ENCODE measurements at places on chromosomes 13 and 19.

- DNase-seq: no peak
Observed at GRCh38 chr19:54616057-54616456, 14.2 kb upstream of the LILRB1 start.

GRCh38 chr19:50221087-50221486 is 17.7 kb downstream of the MYH14 start:
- no peak for DNase-seq

GRCh38 chr13:110254151-110254679 is 52.7 kb downstream of the COL4A1 start:
- no peak for DNase-seq

DNA sequence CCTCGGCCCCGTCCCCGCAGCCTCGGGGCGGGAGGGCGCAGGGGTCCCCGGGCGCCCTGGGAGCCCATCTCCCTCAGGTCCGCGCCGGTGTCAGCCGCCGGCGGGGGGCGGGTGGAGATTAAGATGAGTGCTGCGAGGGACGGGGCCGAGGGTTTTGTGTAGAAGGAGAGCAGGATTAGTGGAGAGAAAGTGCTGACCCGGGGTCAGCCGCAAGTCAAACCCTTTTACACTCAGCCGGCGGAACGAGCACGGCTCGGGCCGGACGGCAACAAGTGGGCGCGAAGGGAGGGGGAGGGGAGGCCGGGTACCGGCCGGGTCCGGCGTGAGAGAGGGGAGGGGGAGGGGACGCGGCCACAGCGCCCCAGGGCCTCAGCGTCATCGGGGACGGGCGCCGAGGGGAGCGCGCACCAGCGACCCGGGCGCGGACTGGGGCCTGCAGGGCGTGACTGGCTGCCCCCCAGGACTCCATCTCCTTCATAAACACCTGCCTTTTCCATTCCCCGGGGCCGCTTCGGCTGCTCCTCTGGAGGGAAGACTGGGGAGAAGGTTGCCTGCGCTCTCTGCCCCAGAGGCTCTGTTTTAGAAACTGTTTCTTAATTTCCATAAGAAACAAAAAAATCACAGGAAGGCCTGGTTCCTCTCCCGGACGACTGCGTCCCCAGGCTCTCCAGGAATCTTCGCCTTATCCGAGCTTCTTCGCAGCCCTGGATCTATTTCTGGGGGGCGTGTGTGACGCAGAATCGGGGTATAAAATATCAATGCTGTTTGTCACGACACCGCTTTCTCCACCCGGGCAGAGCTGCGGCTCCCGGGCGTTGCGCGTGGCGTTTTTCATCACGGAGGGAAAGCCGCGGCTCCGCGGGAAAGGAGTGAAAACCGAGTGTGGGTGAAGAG is 6.5 kb downstream of the SOX1 start:
- no peak for DNase-seq

DNA sequence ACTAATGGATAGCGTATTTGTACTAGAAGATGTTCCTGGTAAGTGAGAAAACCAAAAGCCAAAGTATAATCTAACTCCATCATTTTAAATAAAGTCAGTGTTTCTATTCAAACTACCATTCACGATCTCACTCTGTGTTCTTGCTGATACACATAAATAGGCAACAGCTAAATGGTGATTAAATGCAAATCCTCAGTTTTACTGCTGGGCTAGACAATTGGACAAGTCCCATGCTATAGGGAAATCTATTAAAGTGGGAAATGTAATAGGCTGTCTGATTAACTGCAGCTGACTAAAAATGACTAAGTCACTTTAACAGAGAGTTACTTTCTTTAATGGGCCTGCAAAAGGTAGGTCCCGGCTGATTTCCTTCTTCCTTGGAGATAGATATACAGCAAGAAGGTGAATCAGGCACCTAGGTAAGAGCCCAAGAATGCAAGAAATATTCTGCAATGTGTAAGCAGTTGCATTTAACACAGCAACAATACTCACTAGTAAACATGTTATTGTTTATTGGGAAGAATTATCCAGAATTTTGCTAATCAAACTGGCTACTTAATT is 298.4 kb downstream of the SLITRK6 start:
- no peak for DNase-seq

GRCh38 chr19:1169411-1169791 is 4.7 kb downstream of the SBNO2 start:
- no peak for DNase-seq

DNA sequence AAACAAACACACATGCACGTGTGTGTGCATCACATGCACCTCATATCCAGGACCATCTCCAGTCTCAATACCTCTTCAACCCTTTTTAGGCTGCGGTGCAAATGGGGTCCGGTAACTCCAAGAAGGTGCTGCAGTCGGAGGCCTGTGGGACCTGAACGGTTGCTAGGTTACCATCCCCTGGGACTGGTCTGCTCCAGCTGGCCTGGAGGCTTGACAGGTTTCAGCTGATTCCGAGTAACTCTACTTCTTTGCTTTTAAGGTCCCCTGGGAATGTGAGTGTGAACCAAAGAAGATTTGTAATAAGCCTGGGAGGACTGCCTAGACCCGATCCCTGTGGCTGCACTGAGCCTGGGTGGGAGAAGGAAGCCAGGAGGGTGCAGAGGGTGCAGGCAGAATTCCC is 117.5 kb downstream of the CCNA1 start:
- DNase-seq: no peak

- no peak for DNase-seq
Observed at GRCh38 chr19:11069561-11069960, 19.7 kb upstream of the LDLR start.

DNA sequence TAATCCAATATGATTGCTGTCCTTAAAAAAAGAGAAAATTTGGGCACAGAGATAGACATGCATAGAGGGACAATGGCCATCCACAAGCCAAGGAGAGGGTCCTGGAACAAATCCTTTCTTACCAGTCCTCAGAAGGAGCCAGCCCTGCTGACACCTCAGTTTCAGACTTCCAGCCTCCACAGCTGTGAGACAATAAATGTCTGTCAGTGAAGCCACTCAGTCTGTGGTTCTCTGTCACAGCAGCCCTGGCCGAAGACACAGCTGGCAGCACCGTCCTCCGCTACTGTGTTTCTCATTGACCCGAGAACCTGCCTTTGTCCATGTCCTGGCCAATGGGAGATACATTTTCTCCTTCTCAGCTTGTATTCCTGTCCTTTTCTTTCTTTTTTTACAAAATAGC is 207.9 kb downstream of the TM9SF2 start:
- peak; percentile 1 for DNase-seq

- no peak for DNase-seq
Observed at GRCh38 chr13:75723901-75724300, 87.8 kb downstream of the LMO7 start.

GRCh38 chr13:34803756-34804155 is 138.3 kb upstream of the NBEA start:
- no peak for DNase-seq

DNA sequence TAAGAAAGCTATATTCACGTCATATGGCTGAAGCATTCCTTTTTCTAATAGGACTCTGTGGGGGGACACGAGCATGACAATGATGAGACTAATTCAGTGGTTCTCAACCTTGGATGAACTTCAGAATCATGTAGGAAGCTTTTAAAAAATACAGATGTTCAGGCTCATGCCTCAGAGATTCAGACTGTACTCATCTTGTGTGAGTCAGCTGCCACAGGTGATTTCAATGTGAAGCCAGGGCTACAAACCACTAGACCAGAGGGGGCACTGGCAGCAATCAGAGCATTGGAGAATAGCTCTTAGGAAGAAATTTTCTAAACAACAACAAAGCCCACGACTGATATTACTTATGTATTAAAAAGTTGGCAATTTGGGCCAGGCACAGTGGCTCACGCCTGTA is 91.7 kb downstream of the SERP2 start:
- DNase-seq: no peak

DNA sequence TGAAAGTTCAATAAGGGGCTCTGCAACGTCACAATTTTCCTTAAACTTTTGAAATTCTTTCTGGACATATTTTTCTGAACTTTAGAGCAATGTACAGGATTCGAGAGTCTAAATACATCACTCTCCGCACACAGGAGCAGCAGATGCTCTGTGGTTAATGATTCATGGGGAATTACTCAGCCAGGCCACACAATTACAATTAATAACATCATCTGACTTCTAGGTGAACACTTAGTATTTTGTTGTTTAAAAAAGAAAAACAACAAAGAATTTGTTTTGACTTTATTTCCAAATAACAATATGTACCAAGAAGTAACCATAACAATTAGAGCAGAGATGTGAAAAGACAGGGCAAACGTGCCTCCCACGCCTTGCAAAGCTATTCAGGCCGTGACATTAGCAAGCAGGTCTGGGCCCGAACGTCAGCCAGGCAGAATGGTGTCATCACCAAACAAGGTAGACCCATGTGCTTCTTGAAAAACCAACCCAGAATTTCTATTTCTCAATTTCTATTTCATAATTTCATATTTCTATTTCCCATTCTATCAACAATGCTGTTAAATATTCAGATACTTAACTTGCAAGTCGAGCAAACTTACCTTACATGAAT is 236.3 kb downstream of the COL4A1 start:
- no peak for DNase-seq

GRCh38 chr19:10231612-10232228 is 589 bp upstream of the S1PR2 start:
- no peak for DNase-seq

- DNase-seq: no peak
Observed at GRCh38 chr19:31408460-31409124, 59.4 kb upstream of the TSHZ3 start.

GRCh38 chr13:31870511-31870910 is 131.2 kb downstream of the RXFP2 start:
- no peak for DNase-seq

DNA sequence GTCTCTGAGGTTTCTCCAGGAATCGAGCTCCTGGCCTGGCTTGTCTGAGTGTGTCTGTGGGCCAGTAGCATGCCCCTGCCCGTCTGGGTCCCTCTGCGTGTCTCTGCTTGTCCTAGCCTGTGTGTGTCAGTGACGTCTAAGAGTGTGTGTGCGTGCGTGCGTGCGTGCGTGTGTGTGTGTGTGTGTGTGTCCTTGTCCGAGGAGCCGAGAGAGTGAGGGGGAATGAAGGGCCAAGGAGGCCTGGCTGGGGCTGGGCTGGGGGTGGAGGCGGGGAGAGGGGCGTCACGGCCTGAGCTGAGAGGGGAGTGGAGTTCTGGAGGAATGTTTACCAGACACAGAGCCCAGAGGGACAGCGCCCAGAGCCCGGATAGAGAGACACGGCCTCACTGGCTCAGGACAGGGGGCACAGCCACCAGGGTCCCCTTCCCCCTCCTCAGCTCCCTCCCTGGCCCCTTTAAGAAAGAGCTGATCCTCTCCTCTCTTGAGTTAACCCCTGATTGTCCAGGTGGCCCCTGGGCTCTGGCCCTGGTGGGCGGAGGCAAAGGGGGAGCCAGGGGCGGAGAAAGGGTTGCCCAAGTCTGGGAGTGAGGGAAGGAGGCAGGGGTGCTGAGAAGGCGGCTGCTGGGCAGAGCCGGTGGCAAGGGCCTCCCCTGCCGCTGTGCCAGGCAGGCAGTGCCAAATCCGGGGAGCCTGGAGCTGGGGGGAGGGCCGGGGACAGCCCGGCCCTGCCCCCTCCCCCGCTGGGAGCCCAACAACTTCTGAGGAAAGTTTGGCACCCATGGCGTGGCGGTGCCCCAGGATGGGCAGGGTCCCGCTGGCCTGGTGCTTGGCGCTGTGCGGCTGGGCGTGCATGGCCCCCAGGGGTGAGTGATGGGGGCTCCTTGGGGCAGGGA is at the start of gene AXL:
Gene AXL, plus strand, starts transcription at position 609 of the 893 bp plus-strand sequence. Its CDS starts 170 bp downstream, at position 779.
- peak; percentile 71 for DNase-seq

DNA sequence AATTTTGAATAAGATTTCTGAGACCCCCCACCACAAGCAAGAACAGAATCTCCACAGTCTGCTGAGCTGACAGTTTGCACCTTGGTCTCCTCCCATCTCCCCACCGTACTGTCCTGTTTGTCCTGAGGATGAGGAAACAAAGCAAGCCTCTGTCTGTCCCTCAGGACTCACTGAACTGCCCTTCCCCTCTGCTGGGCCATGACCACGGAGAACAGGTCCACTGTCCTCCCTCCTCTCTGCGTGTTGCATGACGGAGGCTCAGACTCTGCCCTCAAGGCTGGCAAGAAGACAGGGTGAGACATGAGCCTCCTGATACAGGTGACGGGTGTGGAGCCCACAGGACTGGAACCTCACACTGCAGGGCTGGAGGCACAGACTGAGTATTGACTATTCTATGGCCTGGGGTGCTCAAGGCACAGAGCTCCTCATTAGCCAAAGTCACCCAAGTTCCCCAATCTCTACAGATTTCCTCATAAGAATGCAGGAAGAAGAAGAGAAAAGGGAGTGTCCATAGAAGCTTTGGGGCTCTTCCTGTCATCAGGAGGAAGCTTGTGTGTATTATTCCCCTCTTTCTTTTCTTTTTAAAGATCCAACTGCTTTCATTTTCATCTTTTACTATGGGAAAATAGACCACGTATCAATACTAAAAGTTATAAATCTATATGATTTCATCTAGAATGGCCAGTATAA is 22.4 kb upstream of the RGCC start:
- no peak for DNase-seq

- DNase-seq: peak; percentile 67
Observed at GRCh38 chr13:98291658-98292057, 114.6 kb upstream of the RNF113B start.

- no peak for DNase-seq
Observed at GRCh38 chr13:43080199-43080598, 56.8 kb downstream of the DNAJC15 start.

DNA sequence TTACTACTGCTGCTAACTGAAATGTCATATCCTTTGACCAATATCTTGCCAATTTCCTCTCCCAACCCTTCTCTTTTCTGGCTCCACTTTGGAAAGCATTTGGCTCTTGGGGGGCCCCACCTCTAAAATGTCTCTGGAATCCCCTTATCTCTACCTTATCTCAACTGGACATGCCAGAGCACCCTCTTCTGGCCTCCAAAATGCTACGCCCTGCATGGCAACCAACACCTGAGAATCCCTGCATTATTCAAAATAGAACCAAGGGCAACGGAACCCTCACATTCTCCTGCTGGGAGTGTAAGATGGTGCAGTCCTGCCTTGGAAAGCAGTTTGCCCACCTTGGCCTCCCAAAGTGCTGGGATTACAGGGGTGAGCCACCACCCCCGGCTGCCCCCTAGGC is 35.3 kb downstream of the CERS4 start:
- no peak for DNase-seq

- no peak for DNase-seq
Observed at GRCh38 chr13:35882722-35883497, 248.3 kb downstream of the DCLK1 start.

GRCh38 chr19:41934849-41935374 is 6.7 kb upstream of the ERFL start:
- peak; percentile 43 for DNase-seq

DNA sequence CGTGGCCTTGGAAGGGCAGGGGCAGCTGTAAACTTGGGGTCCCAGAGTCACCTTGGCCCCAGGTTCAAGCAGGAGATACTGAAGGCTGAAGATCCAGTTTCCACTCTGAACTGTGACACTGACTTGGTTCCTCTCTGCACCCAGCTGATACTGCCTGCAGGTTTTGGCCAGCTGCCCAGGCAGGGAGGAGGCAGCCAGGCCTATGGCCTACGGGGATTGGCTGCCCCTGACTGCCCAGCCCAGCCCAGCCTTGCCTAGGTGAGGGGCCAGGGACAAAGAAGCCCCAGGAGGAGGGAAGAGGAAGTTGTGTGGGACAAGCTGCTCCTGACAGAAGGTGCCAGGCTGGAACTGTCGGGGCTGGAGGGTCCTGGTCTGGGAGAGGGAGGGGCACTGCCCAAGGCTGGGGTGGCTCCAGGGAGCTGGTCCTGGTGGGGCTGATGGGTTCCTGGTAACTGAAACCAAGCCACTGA is 51.7 kb upstream of the CYP4F8 start:
- no peak for DNase-seq
